ENCODE measurements at places on chromosomes 1 and 21.
A peak's percentile ranks its signal among the peaks of the same experiment; 100 is the strongest.

DNA sequence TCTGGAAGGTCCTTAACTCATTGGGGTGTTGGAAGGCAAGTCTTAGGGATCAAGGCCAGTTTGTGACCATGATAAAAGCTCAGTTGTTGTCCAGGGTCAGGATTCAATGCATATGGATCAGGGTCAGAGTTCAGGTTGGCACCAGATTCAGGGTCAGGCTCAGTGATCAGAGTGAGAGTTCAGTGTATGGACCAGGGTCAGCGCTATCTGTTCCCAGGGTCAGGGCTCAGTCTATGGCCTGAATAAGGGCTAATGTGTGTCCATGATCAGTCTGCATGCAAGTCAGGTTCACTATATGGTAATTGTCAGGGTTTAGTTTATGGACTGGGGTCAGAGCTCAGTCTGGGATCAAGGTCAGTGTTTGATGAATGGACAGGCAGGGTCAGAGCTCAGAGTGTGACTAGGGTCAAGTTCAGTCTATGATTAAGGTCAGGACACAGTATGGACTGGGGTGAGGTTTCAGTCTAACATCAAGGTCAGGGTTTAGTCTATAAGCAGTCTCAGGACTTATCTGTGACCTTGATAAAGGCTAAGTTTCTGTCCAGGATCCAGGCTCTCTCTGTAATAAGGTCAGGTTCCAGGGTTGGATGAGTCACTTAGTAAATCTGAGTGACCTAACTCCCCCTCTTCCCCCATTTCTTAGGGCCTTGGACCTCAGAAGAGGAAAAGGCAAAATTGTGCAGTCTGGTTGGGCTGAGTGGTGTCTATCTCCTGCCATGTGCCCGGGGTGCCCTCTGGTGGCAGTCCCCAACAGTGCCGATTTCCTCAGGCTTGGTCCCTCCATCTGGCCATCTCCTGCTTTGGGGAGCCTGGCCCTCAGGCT is 23.8 kb downstream of the KNCN start:
- DNase-seq, result peak; percentile 75

DNA sequence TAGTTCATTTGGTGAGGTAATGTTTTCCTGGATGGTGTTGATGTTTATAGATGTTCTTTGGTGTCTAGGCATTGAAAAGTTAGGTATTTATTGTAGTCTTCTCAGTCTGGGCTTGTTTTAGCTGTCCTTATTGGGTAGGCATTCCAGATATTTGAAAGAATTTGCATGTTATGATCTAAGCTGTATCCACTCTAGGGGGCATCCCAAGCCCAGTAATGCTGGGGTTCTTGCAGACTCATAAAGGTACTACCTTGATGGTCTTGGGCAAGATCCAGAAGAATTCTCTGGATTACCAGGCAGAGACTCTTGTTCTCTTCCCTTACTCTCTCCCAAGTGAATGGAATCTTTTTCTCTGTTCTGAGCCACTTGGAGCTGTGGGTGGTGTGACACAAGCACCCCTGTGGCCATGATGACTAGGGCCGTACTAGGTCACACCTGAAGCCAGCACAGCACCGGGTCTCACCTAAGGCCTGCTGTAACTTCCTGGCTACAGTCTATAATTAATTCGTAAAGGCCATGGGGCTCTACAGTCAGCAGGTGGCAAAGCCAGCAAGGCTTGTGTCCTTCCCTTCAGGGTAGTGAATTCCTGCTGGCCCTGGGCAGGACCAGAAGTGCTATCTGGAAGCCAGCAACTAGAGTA is 74.8 kb upstream of the PDE4B start:
- peak; percentile 8 for DNase-seq

DNA sequence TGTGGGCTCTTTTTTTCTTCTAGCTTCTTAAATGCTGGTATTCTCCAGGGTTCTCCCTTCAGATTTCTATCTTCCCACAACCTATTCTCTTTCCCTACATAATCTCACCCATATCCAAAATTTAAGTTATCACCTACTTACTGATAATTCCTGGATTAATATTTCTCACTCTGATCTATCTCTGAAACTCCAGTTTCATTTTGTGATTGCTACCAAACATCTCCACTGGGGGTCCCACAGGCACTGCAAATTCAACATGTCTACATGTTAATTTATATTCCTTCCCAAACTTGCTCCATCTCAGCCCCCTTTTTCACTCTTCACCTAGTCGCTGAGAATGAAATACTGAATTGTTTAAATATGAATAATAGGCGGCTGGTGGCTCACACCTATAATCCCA is 9.9 kb upstream of the C1orf141 start:
- peak; percentile 10 for DNase-seq

GRCh38 chr1:199173356-199173755 is 534.5 kb downstream of the PTPRC start:
- peak; percentile 50 for DNase-seq

DNA sequence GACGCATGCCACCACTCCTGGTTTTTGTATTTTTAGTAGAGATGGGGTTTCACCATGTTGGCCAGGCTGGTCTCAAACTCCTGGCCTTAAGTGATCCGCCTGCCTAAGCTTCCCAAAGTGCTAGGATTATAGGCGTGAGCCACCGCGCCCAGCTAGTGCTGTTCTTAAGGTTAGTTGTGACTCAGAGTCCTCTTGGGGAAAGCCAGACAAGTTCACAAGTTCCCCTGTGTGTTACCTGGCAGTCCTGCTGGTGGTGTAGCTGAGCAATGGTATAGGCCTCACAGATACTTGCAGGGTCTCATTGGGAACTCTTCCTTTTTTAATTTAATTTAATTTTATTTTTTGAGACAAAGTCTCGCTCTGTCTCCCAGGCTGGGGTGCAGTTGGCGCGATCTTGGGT is 10.6 kb downstream of the CFAP126 start:
- DNase-seq, result peak; percentile 54

DNA sequence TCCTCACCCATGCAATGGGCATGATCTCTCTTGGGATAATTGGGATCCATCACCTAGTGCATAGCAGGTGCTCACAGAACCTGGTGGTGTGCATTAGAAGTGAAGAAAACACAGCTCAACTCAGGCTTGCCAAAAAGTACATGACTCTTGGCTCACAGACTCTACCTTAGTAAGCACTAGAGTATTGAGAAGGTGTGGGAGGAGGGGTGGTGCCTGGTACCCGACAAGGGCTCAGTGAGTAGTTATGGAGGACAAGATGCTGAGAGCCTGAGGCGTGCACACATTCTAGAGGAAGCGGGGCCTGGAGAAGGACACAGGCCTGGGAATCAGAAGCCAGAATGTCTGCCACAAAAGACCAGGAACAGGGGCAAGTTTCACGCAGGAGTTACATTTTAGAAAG is 100.3 kb upstream of the GRIK3 start:
- no peak for DNase-seq

DNA sequence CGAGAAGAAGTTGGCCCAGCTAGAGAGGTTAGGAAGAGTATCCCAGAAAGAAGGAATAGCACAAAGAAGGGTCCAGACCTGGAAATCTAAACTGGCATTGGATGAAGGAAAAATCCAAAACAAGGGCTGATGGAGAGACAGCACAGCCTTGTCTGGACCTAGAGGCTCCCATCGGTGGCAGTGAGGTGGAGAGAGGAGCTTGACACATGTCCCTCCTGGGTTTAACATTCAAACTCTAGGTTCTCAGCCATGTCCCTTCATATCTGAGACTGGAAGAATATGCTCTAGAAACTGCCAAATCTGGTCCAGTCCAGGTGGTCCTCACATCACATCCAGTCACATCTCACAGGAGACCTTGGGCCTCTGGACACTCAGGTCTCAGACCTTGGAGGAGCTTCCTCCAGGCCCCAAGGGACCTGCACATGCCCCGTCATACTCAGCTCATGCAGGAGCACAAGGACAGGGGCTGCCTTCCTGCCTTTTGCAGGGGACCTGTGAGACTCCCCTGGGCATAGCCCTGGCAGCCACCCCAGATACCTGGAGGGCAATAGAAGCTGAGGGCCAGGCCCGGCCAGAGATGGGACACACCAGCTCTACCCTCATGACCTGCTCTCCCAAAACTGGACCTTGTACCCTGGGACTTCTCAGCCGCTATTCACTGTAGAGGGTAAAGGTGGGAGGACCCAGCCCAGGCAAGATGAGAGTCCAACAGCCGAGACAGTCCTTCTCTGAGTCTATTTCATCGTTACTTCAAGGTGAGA is 7.5 kb downstream of the TMEM125 start:
- DNase-seq, result no peak
